ENCODE measurements at places on chromosomes 7 and 10.

- no peak for DNase-seq
These were observed 163.0 kb downstream of the SUGCT start for GRCh38 chr7:40297741-40298311.

DNA sequence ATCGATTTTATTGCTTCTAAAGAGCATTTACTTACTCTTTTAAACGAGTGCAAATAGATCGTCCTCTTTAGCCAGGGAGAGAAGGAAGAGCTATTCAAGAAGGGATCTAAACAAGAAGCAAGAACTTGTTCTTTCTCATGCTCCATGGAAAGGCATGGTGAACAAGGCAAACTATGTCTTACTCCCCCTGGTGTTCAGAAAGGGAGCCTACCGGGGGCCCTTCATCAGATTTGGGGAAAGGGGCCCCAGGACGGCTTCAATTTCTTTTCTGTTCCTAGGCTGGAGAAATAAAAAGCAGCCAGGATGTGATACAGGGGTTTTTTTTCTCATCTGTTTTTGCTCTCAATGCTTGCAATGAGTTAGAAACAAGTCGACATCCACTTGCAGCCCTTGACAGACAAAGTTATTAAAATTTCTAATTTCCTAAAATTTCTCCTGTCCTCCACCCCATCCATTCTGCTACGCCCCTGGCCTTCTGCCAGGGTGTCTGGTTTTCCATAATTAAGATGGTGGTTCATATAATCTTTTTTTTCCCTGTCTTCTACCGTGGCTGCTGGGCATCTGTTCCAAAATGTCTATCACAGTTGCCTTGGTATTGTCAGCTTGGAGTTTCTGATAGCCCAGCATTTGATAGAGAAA is 214.4 kb downstream of the CREB5 start:
- no peak for DNase-seq

DNA sequence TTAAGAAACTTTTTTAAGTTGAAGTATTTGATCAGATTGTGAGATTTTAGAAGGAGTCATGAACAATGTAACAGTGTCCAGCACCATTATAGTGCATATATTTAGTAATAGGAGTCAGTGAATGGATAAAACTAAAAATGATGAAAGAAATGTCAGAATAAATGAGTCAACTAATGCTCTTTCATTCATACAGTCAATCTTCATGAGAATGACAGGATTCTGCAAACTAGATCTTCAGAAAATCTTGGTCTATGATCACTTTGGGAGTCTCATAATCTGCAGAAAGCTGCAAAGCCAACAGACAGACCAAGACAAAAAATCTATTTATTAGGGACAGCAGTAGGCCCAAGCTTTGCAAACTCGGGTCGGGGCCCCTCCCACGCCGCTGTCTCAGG is 710 bp downstream of the RNLS start:
- no peak for DNase-seq

DNA sequence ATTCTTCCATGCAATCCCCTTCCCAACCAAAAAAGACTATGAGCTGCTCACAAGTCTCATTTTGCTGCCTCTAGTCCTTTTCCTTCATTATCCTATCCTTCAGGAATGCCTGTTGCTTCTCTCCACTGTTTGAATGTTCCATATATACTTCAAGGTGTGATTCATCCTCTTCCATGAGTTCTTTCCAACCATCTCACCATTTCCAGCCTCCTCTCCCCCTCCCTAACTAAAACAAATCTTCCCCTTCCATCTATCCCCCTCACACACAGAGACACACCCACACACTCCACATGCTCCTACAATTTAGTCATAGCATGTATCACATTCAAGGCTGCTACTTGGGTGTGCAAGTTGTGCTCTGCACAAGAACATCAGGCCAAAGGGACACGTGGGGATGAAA is 254.3 kb downstream of the DYNC1I1 start:
- DNase-seq: no peak

DNA sequence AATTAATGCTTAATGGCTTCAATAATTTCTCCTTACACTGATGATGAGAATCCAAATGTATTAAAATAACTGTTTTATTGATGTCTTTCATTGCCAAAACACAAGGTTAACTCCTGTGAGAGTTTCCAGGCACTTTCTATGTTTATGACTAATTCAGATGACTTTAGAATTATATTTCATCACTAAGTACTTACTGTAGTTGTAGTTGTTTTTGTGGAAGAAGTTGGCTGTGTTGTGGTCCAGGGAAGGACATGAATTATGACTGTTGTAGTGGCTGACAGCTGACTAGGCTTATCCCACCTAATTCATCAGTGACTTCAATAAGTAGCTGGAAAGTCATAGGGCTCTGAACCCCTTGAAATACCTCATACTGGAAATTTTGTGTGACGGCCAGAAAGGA is 254.8 kb downstream of the HGF start:
- no peak for DNase-seq
